ENCODE measurements at places on chromosomes 5 and 9.

DNA sequence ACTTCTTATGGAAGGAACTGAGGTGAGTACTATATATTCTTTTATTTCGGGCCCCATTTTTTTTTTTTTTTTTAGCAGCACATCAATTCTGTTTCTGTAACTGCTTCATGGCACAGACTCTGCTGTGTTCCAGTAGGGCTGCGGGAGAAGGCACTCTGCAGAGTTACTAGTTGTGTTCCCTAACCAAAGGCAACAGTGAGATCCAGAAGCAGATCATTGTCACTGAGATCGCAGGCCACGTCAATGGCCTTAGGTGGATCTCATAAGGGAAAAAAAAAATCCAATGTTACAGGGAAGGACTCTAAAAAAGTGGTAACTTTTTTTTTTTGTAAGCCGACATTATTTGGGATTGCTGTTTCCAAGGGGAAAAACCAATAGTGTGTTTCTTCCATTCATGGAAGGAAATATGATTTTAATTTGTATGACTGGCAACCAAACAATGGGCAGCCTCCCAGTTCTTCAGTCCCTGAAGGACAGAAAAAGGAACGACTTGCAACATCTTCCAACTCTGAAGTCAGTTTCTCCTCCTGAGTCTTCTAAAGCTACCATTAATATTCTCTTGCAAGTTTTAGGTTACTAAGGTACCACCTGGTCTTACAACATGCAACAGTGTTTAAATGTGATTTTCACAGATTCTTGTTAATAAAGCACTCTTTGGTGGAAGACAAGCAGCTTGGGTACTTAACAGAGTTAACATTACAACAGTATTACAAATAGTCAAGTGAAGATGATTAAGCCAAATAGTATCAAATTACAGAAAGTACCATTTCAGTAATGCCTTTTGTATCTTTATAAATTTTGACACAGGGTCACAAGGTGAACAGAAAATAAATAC, 52.8 kb downstream of the HABP4 start:
- no peak for DNase-seq

- no peak for DNase-seq
Observed at GRCh38 chr9:13427587-13427986, 148.1 kb upstream of the MPDZ start.

GRCh38 chr9:135248721-135249120, 161.3 kb downstream of the OLFM1 start:
- DNase-seq, result no peak

DNA sequence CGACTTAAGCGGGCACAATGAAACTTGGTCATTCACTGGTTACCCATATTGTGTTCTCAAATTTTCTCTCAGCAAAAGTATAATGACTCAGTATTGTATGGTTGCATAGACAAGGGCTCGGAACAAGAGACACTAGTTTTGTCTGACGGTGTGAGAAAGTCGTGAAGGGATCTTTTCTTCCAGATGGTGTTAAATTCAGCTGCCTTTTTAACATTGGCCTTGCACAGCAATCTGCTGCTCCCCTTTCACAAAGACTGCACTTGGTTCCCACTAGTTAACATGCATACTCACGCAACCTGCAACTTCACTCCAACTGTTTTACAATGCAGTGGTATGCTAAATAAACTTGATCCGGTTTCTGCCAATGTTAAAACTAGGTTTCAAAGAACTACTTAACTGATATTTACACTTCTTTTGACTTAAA, 219.2 kb downstream of the MEF2C start:
- no peak for DNase-seq

GRCh38 chr5:117955831-117956230, 1032.5 kb downstream of the DTWD2 start:
- no peak for DNase-seq

- peak; percentile 6 for DNase-seq
Observed at GRCh38 chr5:69368458-69369339, 621 bp downstream of the AK6 start.

DNA sequence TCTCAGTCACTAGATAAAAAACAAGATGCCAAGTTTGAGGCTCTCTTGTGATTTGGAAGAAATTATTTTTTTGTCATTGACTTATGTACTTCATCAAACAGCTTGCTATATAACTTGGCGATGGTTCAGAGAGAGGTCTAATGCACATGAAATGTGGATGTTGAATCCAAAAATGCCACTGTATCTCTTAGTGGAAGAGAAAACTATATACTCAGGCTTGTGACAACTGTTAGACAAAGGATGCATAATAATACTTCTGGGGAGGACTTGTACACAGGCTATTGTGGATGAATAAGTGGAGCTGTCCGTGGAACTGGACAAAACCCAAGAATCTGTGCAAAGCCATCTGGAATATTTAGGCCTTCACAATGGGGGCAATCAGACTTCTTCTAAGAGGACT, 162.9 kb upstream of the NMUR2 start:
- DNase-seq, result no peak

- DNase-seq, result no peak
Observed at GRCh38 chr5:168680395-168680794, 101.2 kb upstream of the PANK3 start.

- no peak for DNase-seq
Observed at GRCh38 chr5:179345183-179345432, 153 bp downstream of the ADAMTS2 start.

- no peak for DNase-seq
Observed at GRCh38 chr5:30405821-30406220, 787.7 kb upstream of the CDH6 start.

GRCh38 chr5:91182763-91183162, 200.4 kb downstream of the ARRDC3 start:
- no peak for DNase-seq

DNA sequence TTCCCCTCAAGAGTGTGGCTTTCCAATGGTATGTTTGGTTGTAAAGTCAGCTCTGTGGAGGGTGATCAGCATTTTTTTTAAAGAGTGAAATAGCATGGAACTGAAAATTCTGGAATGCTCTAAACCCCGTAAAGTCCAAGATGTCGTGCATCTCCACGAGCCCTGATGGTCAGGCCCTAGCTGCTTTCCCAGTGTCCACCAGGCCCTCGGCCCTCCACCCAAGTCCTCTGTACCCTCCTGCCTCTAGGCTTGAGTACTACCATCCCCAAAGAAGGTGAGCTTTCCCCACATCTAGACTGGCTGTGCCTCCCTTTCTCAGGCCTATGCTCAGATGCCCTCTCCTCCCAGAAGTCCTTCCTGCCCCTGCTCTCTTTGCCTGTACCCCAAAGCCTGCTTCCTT, 280.3 kb downstream of the GADD45G start:
- DNase-seq, result no peak

- DNase-seq, result no peak
Observed at GRCh38 chr9:38226491-38226951, 157.5 kb upstream of the SHB start.

- no peak for DNase-seq
Observed at GRCh38 chr5:62312036-62312435, 6.0 kb downstream of the KIF2A start.

DNA sequence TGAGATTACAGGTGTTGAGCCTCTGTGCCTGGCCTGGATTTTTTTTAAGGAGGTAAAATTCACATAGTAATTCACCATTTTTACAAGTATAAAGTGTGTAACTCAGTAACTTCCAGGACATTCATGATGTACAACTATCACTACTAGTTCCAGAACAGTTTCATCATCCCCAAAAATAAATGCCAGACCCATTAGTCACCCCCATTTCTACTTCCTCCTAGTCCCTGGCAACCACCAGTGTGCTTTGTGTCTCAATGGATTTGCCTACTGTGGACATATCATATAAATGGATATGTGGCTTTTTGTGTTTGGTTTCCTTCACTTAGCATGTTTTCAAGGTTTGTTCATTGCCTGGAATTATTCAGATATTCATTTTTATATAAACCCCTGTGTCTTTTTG, 72.5 kb upstream of the PANK3 start:
- DNase-seq, result no peak

DNA sequence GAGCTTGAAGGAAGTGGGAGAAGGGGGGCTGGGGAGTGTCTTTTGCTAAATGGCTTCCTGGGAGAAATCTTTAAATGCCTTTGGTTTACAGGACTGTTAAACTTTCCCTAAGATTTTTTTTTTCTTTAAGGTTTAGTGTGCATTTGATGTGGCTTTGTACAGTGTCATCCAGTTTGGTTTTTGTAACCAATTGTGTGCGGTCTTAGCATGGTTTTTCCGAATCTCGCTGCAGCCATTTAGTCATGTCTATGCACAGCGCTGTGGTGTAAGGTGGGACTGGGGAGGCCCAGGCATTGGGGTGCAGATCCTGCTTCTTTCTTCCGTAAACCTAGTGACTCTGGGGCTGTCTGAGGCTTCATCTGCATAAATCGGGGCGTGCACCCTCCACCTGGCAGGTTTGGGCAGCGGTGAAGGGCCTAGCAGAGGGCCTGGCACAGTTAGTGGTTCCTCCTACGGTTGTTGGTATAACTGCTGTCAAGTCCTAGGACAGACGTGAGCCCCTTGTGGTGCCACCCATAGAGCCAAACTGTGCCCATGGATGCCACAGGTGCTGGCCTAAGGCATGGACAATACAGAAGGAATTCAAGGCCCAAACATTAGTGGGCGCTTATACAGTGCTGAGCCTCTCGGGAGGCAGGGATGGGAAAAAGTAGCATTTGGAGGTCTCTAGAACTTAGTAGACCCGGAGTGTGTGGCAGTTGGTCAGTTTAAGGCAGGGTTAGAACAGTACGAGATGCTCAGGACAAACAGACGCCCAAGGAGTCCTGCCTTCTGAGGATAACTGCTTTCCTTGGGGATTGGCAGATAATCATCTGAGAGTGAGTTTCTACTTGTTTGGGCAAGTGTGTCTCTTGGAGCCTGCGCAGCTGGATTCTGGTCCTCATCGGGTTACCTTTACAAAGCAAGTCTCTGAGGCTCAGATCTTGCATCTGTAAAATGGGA, 1.5 kb downstream of the PRRC2B start:
- DNase-seq, result peak; percentile 86

GRCh38 chr5:107826311-107827000, 155.7 kb upstream of the EFNA5 start:
- no peak for DNase-seq

- no peak for DNase-seq
Observed at GRCh38 chr5:15689836-15690235, 189.9 kb downstream of the FBXL7 start.

DNA sequence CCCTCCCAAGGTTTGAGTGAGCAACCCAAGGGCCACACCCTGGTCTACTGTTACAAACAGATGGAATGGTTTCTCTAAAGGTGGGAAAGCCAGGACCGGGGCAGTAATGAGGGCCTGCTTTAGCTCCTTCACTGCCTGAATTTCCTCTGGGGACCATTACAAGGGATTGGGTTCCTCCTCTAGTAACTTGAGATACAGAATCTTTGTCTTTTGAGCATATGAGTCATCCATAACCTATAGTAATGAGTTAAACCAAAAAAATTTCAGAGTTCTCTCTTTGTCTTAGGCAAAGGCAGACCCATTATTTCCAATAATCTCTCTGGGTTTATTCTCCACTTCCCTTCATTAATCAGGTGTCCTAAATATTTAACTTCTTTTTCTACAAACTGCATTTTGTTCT, 618.8 kb downstream of the HINT1 start:
- no peak for DNase-seq

DNA sequence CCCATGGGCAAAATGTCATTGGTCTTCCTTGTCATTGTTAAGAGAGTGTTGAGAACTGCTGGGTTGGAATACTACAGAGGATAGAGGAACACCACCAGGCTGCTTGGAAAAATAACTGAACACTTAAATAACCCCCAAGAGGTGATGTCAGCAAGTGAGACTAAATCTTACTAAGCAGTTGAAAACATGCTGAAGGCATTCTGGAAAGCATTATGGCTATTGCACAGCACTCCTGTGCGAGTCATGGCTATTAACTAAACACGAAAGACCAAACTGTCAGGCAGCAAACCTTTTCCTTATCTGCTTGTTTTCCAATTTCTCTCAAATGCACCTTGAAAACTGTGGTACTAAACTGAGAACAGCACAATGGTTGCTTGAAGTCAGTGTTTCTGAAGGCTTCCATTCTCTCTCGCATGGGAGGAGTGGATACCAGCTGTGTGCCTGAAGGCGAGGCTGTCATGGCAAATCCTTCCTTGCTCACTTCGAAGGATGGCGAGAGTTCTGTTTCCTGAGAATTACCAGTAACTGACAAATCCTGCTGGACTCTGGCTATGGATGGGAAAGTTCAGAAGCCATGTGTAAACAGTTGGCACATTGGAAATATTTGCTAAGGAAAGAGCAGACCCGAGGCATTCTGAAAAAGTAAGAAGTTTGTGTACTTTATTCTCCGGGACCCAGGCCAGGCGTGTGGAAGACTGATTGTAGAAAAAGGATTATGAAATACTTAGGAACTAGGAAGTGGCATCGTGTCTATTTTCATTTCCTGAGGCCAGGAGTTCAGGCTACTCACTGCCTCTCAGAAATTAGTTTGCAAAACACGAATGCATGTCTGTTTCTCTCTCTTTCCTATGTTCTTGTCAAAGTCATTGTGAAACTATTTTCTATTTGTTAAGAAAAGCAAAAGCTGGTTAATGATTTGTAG, 182.1 kb downstream of the DMRT2 start:
- DNase-seq, result no peak

DNA sequence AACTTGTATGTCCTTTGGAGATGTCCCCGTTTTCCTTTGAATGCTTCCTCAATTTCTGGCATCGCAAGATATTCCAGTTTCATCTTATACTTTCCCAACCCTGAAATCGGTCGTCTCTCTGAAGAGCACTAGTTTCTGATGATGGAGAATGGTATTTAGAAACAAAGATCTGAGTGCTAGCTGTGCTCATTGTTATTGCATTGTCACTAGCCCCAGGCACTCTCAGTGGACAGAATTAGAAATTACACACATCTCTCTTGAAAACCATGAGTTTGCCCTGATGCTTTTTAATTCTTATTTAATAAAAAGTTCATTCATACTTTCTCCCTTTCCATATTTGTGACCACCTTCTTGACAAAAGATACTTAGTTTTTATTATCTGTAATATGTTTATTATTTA, 67.7 kb downstream of the C9orf152 start:
- DNase-seq, result no peak

- no peak for DNase-seq
Observed at GRCh38 chr9:31950756-31951155, 433.7 kb upstream of the ACO1 start.

GRCh38 chr9:132250324-132251262, 88.7 kb downstream of the NTNG2 start:
- DNase-seq, result no peak

GRCh38 chr9:96141128-96141474, 160.9 kb downstream of the HSD17B3 start:
- no peak for DNase-seq

DNA sequence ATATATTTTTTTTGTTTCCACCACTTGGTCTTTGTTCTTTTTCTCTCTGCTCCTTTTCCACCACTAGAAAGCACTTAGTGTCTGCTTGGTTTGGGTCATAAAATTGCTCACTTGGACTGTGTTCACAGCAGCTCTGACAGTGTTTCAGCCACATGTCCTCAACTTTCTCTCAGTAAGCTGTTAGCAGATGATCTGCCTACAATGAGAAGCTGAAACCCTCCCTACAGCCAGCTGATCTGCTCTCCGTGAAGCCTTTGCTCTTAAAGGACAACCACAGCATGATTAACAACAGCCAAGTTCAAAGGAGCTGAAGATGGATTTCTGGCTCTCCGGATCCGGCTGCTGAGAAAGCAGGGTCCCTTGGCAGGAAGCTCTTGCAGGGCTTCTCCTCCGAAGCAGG, 31.6 kb downstream of the PRLR start:
- no peak for DNase-seq

GRCh38 chr9:121364077-121364476, 6.0 kb downstream of the STOM start:
- DNase-seq, result no peak

Data from CD4-positive, alpha-beta T cell treated with Interleukin-6 for 4 hours (primary cell).